ENCODE measurements at places on chromosomes 6 and 20.

DNA sequence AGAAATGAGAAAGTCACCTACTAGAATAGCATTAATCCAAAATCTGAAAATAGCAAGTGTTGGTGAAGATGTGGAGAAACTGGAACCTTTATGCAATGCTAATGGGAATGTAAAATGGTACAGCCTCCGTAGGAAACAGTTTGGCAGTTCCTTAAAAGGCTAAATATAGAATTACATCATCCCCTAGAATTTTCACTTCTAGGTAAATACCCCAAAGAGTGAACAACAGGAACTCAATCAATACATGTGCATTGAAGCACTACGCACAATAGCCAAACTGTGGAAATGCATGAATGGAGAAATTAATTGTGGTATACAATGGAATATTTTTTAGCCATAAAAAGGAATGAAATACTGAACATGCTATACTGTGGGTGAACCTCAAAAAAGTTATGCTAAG, 982.0 kb upstream of the FLRT3 start:
- no peak for DNase-seq

GRCh38 chr6:73369157-73369556, 540 bp downstream of the OOEP start:
- no peak for DNase-seq

DNA sequence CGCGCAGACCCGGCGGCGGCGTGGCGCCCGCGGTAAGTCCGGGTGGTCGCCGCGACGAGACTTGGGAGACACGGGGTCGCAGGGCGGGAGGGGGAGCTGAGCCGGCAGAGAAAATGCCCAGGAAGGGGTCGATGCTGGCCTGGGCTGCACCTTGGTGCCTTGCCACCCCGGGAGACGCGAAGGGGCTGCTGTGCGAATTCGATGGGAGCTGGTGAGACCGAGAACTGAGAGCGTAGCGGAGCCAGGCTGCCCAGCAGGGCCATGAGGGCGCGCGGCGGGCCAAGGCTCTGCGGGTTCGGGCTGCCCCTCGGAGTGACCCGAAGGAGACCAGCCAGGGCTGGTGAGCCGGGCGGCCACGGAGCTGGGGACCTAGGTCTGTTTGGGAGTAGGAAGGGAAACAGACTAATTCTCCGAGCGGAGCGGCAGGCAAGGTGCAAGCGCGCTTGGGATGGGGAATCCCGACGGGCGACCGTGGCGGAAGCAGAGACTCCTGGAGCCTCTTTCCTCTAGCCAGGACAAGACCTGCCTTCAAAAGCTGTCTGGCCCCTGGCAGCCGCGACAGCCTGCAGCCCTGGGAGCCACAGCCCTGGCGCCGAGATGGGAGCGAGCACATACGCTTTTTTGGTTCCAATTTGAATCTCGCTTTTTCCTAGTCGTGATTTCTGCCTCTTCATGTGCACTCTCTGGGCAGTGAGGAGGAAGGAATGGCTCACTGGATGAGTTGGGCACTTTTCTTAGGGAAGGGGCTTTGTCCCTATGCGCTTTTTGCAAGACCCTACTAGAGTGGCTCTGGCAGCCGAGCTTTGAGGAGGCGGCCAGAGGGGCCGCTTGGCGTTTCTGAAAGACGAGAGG, 691 bp downstream of the SYNDIG1 start:
- no peak for DNase-seq

- DNase-seq = no peak
Measured at GRCh38 chr20:38166703-38167233, 1.7 kb upstream of the TGM2 start.

DNA sequence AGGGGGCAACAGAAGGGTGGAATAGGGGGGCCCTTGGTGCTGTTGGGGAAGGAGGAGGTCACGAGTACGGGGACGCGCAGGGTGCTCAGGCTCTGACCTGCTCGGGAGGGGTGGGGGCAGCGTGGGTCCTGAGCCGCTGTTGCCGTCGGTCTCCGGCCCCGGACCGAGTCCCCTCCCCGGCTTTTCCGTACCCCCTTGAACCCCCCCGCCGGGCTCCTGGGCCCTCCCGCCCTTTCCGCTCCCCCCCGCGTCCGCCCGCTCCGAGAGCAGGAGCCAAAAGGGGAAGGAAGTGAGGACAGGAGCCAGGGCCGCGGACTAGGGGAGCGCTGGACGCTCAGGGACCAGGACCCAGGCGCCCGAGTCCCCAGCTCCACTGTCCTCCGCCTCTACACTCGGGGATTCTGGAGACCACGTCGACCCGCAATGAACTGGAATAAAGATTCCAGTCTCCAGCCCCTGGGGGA, at the start of gene RGL2:
Gene RGL2, minus strand, starts transcription at position 170 of the 464 bp plus-strand sequence. CDS start 332 bp downstream, outside the sequence.
- peak; percentile 82 for DNase-seq

- DNase-seq = no peak
Measured at GRCh38 chr6:121482004-121482693, 46.7 kb downstream of the GJA1 start.

DNA sequence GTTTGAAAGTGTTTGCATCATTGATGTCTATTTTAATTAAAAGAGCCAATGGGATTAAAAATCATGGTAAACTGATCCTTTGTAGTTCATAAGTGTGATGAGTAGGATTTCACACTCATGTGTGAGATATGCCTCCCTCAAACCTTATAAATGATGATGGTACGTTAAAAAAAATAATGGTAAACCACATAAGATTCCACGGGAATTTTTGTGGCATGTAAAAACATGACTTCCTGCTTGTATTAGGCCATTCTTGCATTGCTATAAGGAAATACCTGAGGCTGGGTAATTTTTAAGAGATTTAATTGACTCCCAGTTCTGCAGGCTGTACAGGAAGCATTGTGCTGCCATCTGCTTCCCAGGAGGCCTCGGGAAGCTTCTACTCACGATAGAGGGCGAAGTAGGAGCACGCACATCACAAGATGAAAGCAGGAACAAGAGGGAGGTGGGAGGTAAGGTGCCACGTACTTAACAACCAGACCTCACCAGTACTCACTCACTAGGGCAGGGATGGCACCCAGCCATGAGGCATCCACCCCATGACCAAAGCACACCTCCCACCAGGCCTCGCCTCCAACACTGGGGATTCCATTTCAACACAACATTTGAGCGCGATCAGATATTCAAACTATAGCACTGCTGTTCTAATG, 187.6 kb upstream of the QKI start:
- no peak for DNase-seq

GRCh38 chr6:73943930-73944652, 248.1 kb downstream of the CD109 start:
- no peak for DNase-seq

DNA sequence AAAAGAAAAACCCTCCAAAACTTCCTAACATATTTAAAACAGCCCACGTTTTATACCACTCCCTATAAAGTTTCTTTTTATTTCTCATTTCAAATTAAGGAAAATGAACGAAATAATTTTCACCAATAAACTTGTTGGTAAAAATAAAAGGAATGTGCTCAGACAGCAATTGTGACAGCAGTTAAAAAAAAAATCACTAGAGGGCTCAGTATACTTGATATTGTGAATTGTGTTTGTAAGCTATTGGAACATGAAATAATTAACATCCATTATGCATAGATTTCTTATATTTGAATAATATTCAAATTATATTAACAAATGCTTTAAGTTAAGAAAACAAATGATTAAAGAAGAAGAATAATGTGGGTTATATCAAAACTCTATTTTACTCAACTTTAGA, 105.5 kb downstream of the ASCC3 start:
- DNase-seq = no peak

- DNase-seq = no peak
Measured at GRCh38 chr6:98014442-98015201, 731.6 kb upstream of the MMS22L start.

- DNase-seq = peak; percentile 58
Measured at GRCh38 chr6:13733178-13733887, 21.7 kb upstream of the RANBP9 start.

GRCh38 chr20:35088231-35089145, 4.1 kb downstream of the TRPC4AP start:
- DNase-seq = no peak

DNA sequence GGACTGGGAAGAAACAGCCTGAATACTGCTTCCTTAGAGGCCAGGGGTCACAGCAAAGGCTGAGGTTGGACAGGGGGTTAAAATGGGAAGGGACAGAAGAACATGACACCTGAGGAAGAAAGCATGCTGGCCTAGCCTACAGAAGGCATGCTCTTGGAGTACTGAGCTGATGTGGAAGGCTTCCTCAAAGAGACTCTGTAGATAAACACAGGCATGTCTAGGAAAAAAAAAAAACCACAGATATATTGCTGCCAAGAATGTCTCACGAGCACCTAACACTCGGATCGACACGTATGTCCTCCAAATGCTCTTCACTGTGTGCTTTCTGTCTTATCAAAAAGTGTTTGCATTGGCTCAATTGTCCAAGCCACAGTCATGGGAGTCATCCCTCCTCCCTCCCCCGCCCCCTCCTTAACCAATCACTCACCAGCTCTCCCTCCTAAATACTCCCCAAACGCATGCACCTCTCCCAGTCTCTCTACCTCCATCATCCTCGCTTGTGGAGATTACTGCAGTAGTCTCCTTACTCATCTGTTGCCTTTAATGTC, 101.1 kb upstream of the LRFN2 start:
- DNase-seq = peak; percentile 7

GRCh38 chr6:33443619-33444504, 10.5 kb upstream of the ZBTB9 start:
- no peak for DNase-seq

- no peak for DNase-seq
Measured at GRCh38 chr20:21569586-21569985, 55.7 kb upstream of the NKX2-2 start.

DNA sequence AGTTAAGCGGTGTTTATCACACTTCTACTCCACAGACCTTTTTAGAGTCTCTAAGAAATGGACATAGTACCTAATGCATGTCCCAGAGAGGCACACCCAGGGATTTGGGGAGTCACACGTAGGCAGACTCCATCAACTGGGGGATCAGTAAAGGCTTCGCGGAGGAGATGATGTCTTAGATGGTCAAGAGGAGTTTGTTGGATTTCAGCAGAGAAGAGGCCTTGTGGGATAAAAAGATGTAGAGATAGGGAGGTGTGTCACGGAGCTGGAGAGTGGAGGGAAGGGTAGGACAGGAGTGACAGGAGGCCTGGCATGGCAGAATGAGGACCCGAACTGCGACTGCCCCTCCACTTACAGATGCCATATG, 9.1 kb downstream of the DYNLRB1 start:
- no peak for DNase-seq

DNA sequence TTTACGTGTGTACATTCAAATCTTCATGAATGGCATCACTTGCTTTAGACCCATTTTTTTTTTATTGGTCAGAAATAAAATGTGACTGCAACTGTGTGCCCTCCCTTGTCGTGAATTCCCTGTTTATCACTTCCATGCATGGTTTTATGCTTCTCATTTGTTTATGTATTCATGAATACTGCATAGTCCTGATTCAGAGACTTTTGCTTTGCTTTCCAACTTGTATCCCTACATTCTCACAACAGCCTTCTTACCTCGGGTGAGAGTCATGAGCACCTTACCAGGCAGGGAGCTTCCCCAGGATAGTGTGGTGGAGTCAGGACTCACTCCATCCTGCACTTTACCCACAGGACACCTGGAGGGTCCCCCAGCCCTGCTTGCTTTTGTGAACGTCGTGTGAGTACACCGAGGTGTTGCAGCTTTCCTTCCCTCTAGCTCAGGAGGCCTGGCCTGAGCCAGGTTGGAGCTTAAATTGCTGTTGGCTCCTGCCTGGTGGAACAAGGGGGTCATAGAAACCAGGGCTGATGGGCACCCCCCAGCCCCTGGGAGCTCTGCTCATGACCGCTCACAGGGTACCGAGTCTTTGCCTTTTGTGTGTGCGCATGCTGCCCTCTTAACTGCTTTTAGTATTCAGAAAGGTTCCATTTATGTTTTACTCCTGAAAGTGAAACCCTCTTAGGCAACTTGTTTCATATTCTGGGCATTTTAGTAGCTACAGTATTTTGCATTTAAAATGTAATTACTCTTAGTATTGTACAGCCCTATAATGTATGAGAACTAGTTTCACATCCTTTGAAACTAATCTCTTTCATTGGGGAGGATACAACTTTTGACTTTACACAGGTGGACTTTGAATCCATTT, 66.0 kb downstream of the CDS2 start:
- no peak for DNase-seq

GRCh38 chr20:19658137-19658536, 99.9 kb upstream of the RIN2 start:
- DNase-seq = no peak

DNA sequence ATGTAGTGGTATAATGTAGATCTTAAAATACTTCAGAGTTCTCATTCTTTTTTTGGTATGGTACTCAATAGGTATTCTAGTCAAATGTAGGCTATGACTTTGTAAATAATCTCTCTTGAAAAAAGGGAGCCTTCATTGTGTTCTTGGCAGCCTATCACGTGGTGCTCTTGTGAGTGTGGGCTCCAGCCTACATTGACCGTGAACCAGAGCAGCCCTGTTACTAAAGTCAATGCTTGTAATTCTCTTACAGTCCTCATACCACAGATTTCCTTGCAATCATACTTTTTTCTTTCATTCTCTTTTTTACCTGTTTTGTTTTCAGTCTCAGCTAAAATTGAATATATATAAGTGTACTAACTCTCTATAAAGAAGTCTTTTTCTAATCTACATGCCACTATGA, 31.1 kb downstream of the ARID1B start:
- no peak for DNase-seq

DNA sequence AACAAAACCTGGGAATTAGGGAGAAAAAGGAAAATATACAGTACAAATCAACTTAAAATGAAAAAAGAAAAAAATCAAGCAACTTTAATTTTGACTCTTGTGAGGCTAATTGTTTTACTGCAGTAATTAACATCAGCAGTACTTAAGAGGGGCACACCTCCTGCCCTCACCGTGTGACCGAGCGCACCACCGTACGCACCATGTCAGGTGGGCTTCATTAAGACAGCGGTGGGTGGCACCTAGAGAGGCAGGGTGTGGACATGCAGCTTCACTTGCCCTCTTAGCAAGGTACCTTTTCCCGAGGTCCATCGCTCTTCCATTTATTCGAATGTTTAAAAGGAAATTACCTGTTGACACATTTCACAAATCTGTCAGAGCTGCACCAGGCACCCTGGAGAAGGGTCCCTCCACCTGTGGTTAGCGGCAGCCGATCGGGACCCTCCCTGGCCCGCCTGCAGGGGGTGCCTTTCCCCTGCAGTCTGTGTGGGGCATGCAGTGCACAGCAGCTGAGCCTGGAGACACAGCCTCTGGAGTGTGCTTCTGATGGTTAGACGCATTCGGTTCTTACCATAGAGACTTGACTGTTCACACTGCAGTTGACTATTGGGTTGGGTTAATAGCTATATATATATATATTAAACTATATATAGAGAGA, 184.1 kb downstream of the TMEM242 start:
- no peak for DNase-seq
